ENCODE measurements at places on chromosomes 16 and 17. TPM values are rescaled to one million over a fixed set of nuclear protein-coding genes. Genes with fewer than 3 reads are reported as not detected.

The TP53TG3 gene
- total RNA-seq, result not detected

The MILR1 gene
- 6.5 TPM for total RNA-seq

The ABCA9 gene
- total RNA-seq, result 23.3 TPM

The PLD6 gene
- total RNA-seq, result 4.5 TPM

The KRT40 gene
- not detected for total RNA-seq

The RNU2-1 gene
- total RNA-seq, result not detected

The G6PC1 gene
- not detected for total RNA-seq

The PTX4 gene
- 0.29 TPM for total RNA-seq

The CCL8 gene
- 1.2 TPM for total RNA-seq

The GCGR gene
- not detected for total RNA-seq

The CA5A gene
- total RNA-seq, result not detected

The WNK4 gene
- 0.33 TPM for total RNA-seq

The GRAP gene
- total RNA-seq, result 0.33 TPM

The TBL3 gene
- total RNA-seq, result 56.6 TPM

The KRT27 gene
- total RNA-seq, result not detected

The CALB2 gene
- 0.33 TPM for total RNA-seq

The KRTAP2-1 gene
- total RNA-seq, result not detected

The EVPL gene
- under 0.01 TPM for total RNA-seq

The CPNE7 gene
- total RNA-seq, result 31.6 TPM

The ADAM11 gene
- total RNA-seq, result 0.99 TPM

The ST6GALNAC2 gene
- total RNA-seq, result 0.73 TPM

The E4F1 gene
- 24.4 TPM for total RNA-seq

The ADGRG3 gene
- not detected for total RNA-seq

The COG4 gene
- total RNA-seq, result 142 TPM

The TEDC2 gene
- 1.5 TPM for total RNA-seq

The TERB1 gene
- not detected for total RNA-seq

Data from smooth muscle cell of trachea (primary cell).